Activated CD4-positive, CD25-positive, alpha-beta regulatory T cell treated with anti-CD3 and anti-CD28 coated beads, Interleukin-2, amount 50 U/mL, for 16 hours (primary cell): ENCODE measurements at places on chromosomes 16 and 17.

GRCh38 chr17:35519439-35519838 is 18.0 kb downstream of the SLFN12L start:
- DNase-seq: no peak

DNA sequence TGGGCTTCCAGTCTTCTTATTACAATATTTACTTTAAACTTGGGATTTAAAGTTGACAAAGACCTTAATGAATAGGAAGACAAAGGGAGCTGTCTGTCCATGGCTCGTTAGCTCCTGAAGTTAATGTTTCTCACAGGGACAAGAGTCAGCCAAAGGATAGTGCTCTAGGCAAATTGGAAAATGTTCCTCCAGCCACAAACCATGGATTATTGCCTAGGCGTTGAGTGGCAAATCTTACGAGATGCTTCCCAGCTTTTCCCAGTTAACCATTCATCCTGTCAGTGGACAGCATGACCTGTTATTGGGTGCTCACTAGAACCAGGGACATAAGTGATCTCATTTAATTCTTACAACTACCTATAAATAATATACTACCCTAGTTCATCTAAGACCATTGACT is 3.6 kb downstream of the TEX2 start:
- no peak for DNase-seq

DNA sequence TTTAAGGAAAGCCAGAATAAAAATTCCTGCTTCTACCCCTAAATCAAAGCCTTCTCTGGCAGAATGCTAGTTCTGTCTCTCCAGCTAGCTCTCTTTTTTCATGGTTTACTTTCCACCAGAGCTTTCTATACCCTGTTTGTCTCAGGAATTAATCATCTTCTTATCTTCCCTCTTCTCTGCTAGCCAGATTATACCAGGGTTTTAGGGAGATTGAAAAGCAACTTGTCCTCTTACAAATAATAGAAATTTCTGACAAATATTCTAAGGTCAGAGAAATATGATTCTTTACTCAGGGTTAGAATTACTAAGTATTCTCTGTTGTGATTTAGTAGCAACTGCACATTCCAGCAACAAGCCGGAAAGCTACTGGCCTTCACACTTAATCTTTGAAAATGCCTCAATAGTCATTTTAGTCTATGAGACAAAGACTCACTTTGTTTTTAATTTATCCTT is 166.4 kb downstream of the TANC2 start:
- DNase-seq: no peak

DNA sequence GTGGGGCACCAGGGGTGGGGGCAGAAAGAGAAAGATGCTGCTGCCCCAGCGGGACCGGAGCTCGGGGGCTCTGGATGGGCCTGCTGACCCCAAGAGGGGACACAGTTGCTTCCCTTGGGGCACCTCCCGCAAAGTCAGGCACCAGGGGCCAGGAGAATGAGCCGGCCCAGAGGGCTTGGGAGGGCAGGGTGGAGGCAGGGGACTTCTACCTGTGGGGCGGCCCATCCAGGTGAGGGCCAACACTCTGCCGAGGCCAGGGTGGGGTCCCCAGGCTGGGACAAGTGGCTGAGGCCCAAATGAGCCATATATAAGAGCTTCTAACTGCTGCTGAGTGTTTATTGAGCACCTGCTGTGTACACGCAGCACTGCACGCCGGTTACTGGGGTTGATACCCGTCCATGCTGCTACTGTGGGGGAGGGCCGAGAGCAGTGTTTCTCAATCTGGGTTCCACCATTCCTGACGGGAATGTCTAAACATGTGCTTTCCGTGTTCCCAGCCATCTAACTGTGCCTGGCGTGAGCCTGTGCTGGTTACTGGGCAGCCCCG is 211.7 kb upstream of the GSE1 start:
- no peak for DNase-seq

DNA sequence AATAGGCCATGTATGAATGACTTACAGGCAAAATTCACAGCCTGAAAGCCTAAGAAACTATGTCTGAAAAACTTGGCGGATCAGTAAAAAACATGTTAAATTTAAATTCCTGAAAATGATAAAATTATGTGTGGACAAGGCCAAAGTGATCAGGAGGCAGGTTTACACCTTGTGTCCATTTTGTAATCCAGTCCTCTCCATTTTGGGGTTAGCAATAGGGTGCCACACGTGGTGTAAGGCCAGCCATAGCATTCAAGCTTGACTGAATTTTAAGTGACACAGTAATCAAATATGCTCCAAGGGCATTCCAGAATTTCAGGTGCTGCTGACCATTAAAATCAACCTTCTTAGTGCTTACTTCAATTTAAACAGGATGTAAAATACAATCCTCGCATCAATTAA is 2.7 kb downstream of the RNF43 start:
- DNase-seq: no peak

- no peak for DNase-seq
Observed at GRCh38 chr17:44934745-44935105, 12.8 kb downstream of the KIF18B start.

- no peak for DNase-seq
Observed at GRCh38 chr17:74740173-74740572, 3.1 kb downstream of the RAB37 start.

GRCh38 chr16:62038646-62039045 is 2.4 kb upstream of the CDH8 start:
- DNase-seq: no peak

GRCh38 chr17:65595071-65595656 is 33.7 kb upstream of the AXIN2 start:
- DNase-seq: no peak

DNA sequence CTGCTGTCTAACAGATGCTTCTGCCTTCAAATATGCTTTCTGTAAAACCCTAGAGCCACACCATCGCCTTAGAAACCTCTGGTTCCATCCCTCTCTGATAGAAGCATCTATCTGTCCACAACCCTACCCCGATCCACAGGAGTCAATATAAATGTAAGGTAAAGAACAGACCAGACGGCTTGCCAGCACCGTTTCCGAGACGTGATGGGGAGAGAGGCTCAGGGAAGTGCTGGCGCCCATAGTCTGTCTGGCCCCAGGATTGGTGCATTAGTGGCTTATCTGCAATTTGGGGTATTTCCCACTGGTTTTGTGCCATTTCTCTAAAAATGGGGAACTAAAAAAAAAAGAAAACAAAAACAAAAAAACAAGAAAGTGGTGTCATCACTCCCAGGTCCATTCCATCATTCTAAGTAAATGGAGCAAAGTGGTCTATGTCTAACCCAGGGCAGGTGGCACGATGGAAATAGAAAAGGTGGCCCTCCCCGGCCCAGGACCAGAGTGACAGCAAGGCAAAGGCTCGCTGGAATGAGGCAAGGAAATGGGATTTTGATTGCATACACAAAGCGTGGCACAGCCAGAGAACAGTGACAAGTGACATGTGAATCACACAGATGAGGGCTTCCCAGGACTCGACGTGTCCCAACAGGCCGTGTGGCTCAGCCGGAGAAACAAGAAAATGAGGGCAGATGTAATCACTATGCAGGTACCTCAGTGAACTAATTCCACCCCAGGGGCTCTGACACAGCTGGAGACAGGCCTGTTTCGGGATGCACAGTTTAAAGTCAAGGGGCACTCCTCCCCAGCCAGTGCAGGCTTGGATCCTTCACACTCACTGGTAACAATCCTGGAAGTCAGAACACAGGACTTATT is 125.6 kb downstream of the GAS7 start:
- DNase-seq: no peak

- DNase-seq: no peak
Observed at GRCh38 chr17:78522031-78522809, 55.0 kb downstream of the DNAH17 start.

DNA sequence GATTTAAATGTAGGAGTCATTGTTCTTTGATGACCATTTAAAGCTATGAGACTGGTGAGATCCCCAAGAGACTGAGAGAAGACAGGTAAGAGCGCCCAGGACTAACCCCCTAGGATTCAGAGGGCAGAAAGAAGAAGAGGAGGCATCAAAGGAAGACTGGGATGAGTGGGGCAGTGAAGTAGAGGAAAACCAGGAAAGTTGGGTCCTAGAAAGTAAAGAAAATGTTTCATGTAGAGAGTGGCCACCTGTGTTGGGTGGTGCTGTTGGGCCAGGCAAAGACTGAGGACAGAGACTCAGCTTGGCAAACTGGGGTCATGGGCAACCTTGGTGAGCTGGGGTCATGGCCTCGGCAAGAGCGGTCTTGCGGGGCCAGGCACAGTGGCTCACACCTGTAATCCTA is 1.3 kb upstream of the HAP1 start:
- DNase-seq: no peak

- DNase-seq: no peak
Observed at GRCh38 chr16:69939821-69940585, 11.1 kb upstream of the CLEC18A start.

- DNase-seq: no peak
Observed at GRCh38 chr16:68833251-68833650, 10.1 kb upstream of the TANGO6 start.

- DNase-seq: no peak
Observed at GRCh38 chr17:7229504-7229903, 4.8 kb downstream of the DVL2 start.

DNA sequence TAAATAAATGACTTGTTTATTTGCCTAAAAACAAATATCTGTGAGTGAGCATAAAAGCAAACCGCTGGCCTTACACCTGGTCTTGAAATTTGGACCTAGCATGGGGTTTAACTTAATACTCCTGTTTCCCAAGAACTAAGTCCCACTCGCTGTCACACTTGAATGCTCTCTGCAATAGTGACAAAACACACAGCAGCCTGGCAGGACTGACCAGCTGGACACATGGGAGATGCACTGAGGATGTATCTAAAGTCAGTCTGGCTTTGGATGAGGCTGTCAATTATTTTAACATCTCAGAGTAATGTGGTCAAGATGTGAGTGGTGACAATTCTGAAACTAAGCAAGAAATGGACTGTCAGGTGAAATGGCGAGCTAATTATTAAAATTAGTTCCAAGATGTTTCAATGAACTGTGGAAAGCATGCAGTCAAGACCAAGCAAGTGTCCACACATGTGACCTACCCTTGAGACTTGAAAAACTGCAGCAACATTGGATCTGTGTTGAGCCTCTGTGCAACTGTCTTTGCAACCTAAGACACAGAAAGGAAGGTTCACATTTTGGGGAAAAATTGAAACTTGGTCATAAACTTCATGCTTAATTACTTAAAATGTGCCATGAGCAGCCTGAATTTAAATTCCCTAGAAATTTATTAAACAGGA is 16.6 kb downstream of the LITAFD start:
- no peak for DNase-seq

GRCh38 chr17:37174205-37174604 is 201.6 kb upstream of the C17orf78 start:
- no peak for DNase-seq

DNA sequence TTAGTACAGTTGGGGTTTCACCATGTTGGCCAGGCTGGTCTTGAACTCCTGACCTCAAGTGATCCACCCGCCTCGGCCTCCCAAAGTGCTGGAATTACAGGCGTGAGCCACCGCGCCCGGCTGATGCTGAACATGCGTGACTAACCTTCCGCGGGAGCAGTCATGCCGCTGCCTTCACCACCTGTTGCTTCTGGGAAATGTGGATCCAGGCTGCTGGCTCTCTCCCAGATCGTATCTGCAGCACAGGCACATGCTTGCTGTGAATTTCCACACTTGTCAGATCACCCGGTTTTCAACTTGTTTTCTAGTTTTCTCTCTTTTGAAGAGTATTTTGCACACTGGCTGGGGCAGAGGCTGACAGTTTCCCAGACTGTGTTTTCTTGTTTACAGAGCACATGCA is 97.9 kb downstream of the ADCY9 start:
- DNase-seq: no peak

DNA sequence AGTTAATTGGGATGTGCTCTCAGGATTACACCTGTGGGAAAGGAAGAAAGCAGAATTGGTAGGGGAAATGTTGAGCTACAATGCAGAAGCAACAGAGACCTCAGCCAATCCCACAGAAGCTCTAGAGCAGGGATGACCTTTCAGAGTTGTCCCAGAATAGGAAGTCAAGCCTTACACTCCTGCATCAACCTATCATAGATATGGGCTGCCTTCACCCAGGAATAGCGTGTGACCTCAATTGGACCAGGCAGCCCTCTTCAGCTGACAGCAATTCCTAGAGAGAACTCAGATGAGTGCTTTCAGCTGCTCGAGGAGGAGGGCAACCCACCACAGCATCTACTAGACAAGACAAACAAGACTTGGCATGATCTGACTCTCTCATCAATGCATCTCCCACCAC is 189.7 kb downstream of the TMEM132E start:
- DNase-seq: no peak

DNA sequence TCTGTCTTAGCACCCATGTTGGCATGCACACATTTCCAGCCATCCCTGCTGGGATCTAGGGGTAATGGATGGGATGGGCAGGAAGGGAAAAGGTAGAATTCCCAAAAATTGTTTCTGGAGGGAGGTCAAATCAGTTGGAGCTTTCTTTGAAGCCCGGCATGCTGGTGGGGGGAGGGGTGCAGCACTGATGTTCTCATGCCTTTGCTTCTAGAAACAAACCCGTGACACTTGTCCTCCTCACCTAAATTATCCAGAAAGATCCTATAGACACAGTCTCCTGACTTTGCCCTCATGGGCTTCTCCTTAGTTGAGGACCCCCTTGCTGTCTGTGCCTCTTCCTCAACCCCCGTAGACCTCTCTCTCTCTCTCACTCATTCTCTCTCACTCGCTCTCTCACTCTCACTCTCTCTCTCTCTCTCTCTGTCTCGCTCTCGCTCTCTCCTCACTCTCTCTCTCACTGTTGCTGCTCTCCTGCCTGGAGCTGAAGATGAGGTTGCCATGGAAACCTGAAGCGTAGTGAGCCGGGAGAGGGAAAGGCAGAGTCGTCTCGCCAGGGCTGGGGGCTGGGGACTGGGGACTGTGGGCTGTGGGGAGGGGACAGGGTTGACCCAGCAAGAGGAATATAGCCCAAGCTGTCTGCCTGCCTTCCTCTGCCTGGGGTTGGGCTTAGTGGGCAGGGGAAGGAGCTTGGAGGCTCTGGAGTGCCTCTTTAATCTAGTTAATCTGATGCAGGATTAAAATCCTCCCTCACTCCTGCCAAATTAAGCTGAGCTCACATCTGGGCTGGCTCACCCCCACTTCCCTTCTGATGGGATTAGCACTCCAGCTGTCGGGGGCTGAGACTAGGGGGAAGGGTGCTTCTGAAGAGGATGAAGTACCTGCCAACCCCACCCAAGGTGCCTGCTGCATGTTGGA is 16.1 kb downstream of the LASP1 start:
- no peak for DNase-seq

DNA sequence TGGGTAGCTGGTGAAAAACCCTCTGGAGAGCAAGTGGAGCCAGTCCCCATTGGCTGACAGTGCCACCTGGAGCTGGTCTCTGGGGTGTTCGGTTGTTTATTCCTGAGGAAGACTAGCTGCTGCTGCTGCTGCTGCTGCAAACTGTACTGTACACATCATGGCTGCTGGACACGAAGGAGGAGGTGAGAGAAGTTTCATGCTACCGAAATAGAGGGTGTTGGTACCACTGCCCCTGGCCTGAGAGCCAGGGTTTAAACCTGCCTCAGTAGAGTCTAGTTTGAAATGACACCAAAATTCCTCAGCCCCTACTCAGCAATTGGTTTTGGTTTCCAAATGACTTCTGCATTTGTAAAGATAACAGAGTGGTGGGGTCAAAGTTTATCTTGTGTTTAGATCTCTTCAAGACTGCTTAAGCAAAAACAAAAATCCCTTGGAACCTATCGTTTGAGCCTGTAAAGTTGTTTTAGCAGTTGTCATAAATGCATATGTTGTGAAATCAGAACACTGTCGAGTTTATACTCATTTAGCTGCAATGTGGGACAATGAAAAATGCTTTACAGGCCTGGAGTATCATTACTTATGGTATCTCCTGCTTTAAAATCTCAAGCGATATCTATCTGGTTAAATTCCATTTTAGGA is 40.8 kb downstream of the CYB5B start:
- DNase-seq: no peak
